ENCODE measurements at places on chromosomes 12 and 14. TPM values are rescaled to one million over a fixed set of nuclear protein-coding genes. Genes with fewer than 3 reads are reported as not detected.

The PARPBP gene
- total RNA-seq = 7.8 TPM

The KLHL33 gene
- under 0.01 TPM for total RNA-seq

The DIO2 gene
- total RNA-seq = 24.4 TPM

The BICDL1 gene
- total RNA-seq = 66.4 TPM

The GUCY2C gene
- not detected for total RNA-seq

The HIGD1C gene
- not detected for total RNA-seq

The ALDH6A1 gene
- total RNA-seq = 32.2 TPM

The CYP46A1 gene
- total RNA-seq = 5.3 TPM

The SSPN gene
- 2.2 TPM for total RNA-seq

The CFAP251 gene
- total RNA-seq = 13.1 TPM

The SCFD1 gene
- 228 TPM for total RNA-seq

The MGP gene
- total RNA-seq = 1.6 TPM

The KRT79 gene
- not detected for total RNA-seq

The KLRG1 gene
- 19.7 TPM for total RNA-seq

The P2RX2 gene
- not detected for total RNA-seq

The SYNE3 gene
- 2.2 TPM for total RNA-seq

The SMIM10L1 gene
- total RNA-seq = 9.7 TPM

The TAS2R9 gene
- 2.8 TPM for total RNA-seq

The GRIN2B gene
- total RNA-seq = 243 TPM
